ENCODE measurements at places on chromosomes 2 and 18. TPM values are rescaled to one million over a fixed set of nuclear protein-coding genes. Genes with fewer than 3 reads are reported as not detected.

ARHGAP28 gene
- 2.7 TPM for polyA plus RNA-seq

KCNE4 gene
- polyA plus RNA-seq = 1.8 TPM

CFAP221 gene
- polyA plus RNA-seq = 4.8 TPM

DNA sequence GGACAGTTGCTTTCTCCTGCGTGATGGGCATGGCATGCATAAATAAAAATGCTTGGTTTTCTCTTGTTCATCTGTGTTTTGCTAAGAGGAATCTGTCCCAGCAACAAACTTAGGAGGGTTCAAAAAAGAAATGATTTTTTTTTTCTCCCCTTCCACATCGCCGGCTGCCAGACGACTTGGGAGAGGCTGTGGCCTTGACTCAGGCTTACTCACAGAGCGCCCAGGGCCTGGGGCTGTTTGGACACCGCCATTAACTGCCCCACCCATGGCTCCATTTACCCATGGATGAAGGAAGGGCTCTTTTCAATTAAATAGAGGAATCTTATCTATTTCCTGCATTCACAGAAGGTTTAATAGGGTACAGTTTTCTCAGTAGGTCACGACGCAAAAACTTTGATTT lies 22.3 kb upstream of the SERPINB5 start:
- H3K4me3 ChIP-seq = no peak overlapping the region
- no peak overlapping the region for H3K27ac ChIP-seq
- no peak for DNase-seq

GRCh38 chr2:10257036-10257435 lies 45.7 kb upstream of the HPCAL1 start:
- H3K4me1 ChIP-seq = no peaks in the 10 kb centered on the region
- no peaks in the 10 kb centered on the region for H3K27me3 ChIP-seq
- DNase-seq = no peak
- no peak overlapping the region for H3K4me3 ChIP-seq
- no peaks in the 10 kb centered on the region for H3K36me3 ChIP-seq

DNA sequence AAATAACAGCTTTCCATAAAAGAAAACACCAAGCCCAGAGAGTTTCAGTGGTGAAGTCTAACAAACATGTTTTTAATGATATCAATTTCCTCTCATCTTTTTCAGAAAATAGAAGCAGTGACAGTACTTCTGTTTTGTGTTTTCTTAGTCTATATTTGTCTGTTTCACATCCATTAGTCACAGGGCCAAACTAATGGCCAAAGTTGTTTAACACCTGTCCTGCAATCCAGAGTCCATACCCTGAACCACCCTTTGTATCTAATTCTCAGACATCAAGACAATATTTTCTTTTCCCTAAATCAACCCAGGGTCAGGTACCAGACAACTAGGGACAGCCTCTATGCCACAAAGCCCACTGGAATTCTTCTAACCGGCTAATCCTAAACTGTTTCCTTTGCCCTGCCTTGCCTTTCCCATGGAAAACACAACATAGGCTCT lies 25.9 kb downstream of the TMSB10 start:
- no peak for DNase-seq
- no peaks in the 10 kb centered on the region for H3K27me3 ChIP-seq
- H3K4me3 ChIP-seq = no peak overlapping the region
- H3K36me3 ChIP-seq = no peaks in the 10 kb centered on the region
